ENCODE measurements at places on chromosomes 11 and 22.

GRCh38 chr11:70159627-70160570 is 43.2 kb upstream of the FADD start:
- DNase-seq: no peak

- no peak for DNase-seq
Measured at GRCh38 chr22:45926433-45926832, 50.5 kb downstream of the WNT7B start.

GRCh38 chr11:87583931-87584330 is 546.2 kb downstream of the TMEM135 start:
- DNase-seq: no peak

DNA sequence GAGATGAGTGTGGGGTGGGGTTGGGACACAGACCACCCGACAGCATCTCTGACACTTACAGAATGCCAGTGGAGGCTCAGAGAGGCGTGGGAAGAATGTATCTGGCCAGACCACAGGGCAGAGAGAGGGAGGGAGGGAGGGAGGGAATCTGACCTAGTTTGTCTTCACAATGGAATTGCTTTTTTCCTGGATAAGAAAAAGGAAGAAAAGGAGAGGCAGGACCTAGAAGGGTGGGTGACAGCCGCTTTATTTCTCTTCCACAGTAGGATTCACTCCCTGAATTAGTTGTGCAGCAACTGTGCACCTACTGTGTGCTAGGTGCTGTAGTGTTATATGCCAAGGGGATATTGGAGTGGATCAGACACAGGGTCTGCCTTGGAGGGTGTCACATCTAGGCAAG is 3.7 kb downstream of the KCNK4 start:
- no peak for DNase-seq

- DNase-seq: no peak
Measured at GRCh38 chr11:28849053-28849452, 740.9 kb downstream of the METTL15 start.

DNA sequence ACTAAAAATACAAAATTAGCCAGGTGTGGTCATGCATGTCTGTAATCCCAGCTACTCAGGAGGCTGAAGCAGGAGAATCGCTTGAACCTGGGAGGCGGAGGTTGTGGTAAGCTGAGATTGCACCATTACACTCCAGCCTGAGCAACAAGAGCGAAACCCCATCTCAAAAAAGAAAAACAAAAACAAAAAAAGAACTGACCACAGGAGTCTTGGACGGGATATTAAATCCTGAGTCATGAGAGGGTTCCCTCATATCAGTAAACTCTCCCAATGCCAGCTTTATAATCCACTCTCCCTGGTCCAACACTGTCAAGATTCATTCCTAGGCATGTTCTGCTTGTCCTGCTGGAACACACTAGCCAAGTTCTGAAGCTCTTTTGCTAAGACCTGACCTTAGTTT is 61.5 kb upstream of the EP300 start:
- DNase-seq: no peak

GRCh38 chr11:106101819-106102218 is 24.4 kb downstream of the AASDHPPT start:
- DNase-seq: no peak

DNA sequence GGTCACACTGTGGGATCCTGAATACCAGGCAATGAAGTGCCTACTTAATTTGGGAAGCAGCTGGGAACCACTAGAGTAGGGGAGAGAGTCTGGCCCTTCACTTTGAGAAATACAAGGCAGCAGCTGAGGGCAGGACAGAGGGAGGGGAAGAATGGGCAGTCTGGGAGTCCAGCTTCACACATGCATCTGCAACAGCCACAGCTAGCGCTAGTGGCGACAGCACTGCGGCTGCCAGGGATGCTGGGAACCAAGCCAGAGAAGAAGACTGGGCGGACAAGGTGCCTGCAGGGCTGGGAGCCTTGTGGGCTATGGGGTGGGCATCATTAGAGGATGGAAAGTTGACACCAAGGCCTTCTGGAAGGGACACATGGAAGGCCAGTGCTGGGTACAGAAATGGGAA is 15.8 kb downstream of the SCUBE2 start:
- no peak for DNase-seq

GRCh38 chr11:15967166-15967565 is 389.2 kb downstream of the SOX6 start:
- no peak for DNase-seq

- no peak for DNase-seq
Measured at GRCh38 chr11:46999217-46999616, 62.7 kb downstream of the CSTPP1 start.

- no peak for DNase-seq
Measured at GRCh38 chr11:119567688-119568582, 145.0 kb upstream of the THY1 start.

DNA sequence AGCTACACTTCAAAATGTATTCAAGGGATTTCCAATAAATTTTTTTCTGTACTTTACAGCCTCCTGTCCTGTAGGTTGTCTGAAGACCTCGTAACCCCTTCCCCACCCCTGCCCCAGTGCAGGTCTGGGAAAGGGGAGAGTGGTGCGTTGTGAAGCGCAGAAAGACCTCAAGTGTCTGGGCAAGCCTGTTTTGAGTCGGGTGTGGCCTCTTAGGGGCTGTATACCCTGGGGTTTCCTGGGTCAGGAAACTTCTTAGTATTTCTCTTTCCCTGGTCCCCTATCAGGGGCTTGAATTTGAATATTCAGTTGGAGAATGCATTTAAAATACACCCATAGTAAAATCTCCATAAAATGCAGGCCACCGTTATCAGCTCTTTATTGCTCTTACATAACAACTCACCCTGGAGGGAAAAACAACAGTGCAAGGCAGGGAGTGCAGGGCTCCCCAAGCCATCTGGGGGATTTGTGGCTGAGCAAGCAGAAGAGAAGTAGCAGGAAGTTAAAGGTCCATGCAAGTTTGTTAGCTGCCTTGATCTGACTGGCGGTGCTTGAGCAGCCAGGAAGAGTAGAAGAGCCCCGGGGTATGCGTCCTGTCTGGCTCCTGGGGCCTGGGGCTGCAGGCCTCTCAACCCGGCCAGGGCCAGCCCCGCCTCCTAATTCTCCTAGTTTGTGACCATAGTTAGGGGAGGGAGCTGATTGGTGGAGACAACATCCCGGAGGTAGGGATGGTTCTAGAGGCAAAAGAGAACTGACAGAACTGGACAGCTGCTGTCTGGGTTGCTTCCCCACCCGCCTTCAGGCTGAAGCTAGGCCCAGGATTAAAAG is 25.7 kb downstream of the ARHGAP1 start:
- DNase-seq: no peak

- no peak for DNase-seq
Measured at GRCh38 chr11:44261800-44262591, 47.9 kb downstream of the ALX4 start.

- DNase-seq: no peak
Measured at GRCh38 chr11:69080257-69080995, 31.7 kb downstream of the TPCN2 start.

GRCh38 chr11:107677924-107678631 is 33.8 kb downstream of the SLN start:
- no peak for DNase-seq

DNA sequence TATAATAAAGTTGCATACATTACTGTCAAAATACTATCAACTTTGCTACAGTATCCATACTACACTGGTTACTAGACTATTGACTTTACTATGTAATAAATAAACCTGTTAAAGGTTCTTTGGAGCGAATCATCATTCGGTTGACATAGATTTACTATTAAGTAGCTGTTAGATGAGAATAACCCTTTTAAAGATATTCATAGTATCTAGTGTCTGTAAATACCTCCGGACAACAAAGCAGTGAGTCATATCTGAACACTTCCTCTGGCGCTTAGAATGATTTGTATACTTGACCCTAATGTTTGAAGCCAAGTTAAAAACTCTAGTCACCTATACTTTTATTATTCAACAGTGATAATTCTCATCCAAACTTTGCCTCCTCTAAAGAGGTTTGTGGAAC is 84.7 kb downstream of the MSANTD4 start:
- no peak for DNase-seq

- DNase-seq: no peak
Measured at GRCh38 chr22:38348751-38349496, 31.7 kb upstream of the CSNK1E start.

DNA sequence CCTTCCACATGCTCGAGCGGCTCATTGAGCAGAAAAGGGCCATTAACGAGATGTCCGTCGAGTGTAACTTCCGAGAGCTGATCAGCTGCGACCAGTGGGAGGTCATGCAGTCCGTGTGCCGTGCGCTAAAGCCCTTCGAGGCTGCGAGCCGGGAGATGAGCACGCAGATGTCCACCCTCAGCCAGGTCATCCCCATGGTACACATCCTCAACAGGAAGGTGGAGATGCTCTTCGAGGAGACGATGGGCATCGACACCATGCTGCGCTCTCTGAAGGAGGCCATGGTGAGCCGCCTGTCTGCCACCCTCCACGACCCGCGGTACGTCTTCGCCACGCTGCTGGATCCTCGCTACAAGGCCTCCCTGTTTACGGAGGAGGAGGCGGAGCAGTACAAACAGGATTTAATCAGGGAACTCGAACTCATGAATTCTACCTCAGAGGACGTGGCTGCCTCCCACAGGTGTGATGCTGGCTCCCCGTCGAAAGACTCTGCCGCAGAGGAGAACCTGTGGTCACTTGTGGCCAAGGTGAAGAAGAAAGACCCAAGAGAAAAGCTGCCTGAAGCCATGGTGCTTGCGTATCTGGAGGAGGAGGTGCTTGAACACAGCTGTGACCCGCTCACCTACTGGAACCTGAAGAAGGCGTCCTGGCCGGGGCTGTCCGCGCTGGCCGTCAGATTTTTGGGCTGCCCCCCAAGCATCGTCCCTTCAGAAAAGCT is 31.7 kb downstream of the ALG12 start:
- DNase-seq: no peak

DNA sequence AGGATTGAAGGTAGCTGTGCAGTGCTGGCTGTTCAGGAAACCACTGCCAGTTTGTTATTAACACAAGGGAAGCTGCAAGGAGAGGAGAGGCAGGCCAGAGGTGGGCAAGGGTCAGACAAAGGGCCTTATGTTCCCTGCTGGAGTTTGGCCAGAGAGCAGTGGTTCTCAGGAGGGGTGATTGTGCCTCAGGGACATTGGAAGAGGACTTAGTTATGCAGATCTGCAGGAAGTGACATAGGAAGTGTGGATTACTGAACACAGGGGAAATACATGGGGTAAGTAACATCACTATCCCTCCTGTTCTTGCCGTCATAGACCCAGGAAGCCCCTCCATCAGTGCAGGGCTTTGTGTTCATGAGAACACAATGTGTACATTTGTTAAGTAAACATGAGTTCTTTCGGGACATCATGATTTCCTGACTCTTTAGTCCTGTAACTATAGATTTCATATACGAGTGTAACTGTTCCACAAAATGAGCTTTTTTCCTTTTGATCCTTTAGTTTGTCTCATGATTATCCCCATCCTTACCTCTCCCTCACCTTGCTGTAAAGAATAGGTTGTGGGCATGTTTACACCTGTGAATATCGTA is 5.9 kb downstream of the SRRD start:
- DNase-seq: no peak

GRCh38 chr11:96396637-96397036 is 6.8 kb downstream of the JRKL start:
- DNase-seq: no peak

DNA sequence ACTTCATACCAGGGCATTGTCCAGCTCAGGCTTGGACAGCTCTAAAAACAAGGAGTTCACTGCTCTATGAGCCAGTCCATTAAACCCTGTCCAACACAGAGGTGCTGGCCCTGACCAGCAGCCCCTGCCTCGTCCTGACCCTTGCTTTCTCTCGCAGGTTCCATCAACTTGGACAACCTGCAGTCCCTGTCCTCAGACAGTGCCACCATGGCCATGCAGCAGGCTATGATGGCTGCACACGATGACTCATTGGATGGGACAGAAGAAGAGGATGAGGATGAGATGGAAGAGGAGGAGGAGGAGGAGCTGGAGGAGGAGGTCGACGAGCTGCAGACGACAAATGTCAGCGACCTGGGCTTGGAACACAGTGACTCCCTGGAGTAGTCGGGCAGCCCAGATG is 65.1 kb downstream of the FEZ1 start:
- DNase-seq: no peak

DNA sequence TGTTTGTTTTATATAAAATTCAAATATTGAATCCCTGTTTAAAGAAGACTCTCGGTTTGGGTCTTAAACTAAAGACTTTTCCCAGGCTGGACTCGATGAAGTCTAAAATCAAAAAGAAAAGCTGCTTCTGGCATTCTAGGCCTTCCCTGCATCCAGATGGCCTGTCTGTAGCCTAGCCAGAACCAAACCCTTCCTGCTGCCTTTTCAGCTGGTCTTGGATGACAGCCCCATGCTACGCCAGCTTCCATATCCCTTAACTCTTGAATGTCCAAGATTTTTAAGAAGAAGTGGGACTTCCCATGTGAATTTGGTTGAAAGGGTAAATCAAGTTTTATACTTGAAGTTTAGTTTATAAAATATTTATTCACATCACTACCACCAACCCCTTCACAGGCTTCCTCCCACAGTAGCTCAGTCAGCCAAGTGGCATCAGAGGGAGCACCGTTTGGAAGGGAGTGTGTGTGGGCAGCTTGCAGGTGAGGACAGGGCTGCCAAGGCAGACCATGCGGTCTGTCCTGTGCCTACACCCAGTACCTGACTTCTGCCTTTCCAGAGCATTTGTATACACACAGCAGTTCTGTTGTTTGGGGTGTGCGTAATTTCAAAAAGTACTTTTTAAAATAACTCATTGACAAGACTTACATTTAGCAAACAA is 18.2 kb upstream of the PSMA1 start:
- no peak for DNase-seq

DNA sequence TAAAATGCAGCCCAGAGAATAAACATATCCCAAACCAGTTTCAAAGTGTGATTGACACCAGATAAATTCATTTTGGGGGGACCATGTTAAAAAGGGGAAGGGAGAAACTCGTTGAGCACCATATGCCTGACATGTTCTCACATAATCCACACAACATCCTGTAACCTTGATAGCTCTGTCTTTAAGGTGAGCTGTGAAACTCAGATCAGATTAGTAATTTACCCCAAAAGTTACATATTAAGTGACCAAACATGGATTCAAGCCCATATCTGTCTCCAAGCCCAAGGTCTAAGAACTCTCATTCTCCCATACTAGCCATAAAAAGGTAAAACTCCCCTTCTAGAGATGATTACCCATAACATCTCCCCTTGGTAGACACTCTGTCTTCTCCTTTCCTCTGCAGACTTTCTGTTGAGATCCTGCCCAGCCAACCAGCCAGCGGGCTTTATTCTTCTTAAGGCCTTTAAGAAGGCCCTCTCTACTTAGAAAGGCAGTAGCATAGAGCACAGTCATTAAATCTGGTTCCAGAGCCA is 150.7 kb downstream of the CCDC34 start:
- no peak for DNase-seq

GRCh38 chr11:7592711-7593110 is 78.9 kb downstream of the PPFIBP2 start:
- no peak for DNase-seq

GRCh38 chr11:94049351-94049750 is 28.2 kb downstream of the HEPHL1 start:
- no peak for DNase-seq
